Activated CD4-positive, alpha-beta memory T cell treated with anti-CD3 and anti-CD28 coated beads for 36 hours (primary cell): ENCODE measurements at places on chromosomes 1 and 21. TPM values are rescaled to one million over a fixed set of nuclear protein-coding genes. Genes with fewer than 3 reads are reported as not detected.

DNA sequence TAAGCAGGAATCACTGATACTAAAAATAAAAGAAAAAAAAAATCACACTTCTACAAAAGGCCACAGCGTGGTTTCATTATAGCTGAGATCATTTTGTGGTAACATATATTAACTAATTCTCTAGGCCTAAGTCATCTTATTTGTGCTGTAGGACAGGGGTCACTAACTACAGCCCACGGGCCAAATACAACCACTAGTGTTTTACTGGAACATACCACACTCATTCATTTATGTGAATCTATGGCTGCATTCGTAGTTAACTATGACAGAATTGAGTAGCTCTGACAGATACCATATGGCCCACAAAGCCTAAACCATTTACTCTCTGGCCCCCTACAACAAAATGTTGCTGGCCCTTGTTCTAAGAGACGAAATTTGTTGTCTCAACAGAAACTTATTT lies 224.4 kb downstream of the VAV3 start:
- no peak for DNase-seq

Gene LRRC8C
- 36.4 TPM for total RNA-seq

DNA sequence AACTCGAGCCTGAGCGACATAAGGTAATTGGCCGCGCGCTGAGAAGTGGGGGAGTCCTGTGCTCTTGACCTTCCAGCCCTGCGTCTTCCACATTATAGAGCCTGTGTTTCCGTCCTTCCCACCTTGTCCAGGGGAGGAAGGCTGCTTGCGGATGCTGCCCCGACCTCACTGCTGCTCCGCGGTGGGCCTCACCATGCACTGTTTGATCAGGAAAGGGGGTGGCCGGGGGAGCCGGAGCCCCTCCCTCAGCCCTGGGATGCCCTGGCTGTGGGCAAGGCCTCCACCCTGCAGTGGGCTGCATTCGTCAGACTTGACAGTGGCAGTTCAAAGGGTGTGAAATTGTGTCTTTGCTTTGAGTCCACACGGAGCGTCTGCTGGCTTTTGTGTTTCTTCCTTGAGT lies 30.1 kb downstream of the PCNT start:
- DNase-seq, result no peak

- no peak for DNase-seq
Measured at GRCh38 chr1:190277107-190277506, 200.6 kb downstream of the BRINP3 start.

- DNase-seq, result no peak
Measured at GRCh38 chr1:248814351-248814750, 11.4 kb downstream of the SH3BP5L start.

DNA sequence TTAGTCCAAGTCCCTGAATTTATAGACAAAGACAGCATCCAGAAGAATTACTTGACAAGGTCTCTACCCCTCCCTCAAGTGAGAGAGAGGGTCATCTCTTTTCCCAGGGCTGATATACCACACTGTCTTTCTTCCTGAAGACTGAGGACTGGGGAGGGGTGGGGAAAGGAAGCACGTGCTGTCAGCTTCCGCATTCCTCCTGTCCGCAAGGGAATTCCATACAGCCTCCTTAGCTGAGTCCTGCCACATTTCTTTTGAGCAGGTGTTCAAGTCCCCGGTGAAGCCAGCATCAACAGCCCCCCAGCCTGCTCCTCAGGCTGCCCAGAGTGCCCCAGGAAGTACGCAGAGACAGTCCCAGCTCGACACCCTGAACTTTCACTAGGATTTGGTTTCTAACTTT lies 34.2 kb downstream of the PCAT6 start:
- no peak for DNase-seq

Gene LY9
- 4.8 TPM for total RNA-seq

Gene ALPL
- not detected for total RNA-seq

DNA sequence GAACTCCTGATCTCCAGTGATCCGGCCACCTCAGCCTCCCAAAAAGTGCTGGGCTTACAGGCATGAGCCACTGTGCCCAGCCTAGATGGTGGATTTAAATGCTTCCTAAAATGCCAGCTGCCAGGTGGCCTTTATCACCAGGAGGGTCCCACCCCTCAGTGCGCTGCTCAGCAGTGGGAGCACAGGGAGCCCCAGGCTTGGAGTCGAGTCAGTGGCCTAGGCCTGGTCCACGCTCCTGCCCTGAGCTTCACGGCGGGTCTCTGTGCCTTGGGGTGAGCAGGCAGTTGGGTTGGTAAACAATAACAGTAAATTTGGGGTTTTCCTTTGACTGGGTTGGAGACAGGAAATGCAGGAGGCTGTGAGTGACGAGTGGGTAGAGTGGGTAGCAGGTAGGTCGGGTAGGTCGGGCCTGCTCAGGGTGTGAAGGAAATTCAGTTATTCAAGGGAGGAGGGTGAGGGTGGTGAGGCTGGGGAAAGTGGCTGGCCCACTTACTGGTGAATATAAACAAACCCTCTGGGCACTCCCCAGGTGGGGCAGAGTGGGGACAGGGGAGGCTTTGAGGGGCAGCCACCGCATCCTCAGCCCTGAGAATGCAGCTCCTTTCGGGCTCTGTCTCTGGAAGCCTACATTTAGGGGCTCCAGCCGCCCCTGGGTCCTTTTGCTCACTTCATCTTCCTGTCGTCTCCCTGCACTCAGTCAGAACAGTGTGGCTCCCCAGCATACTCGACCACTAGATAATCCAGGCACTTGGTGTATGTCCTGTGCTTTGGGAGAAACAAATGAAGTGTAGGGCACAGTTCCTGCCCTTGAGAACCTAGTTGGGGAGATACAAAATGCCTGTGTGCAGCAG lies 33.5 kb upstream of the IL19 start:
- DNase-seq, result peak; percentile 62

GRCh38 chr1:69123486-69123885 lies 444.2 kb upstream of the LRRC7 start:
- no peak for DNase-seq

- DNase-seq, result no peak
Measured at GRCh38 chr1:85330214-85330631, 53.8 kb upstream of the BCL10 start.

DNA sequence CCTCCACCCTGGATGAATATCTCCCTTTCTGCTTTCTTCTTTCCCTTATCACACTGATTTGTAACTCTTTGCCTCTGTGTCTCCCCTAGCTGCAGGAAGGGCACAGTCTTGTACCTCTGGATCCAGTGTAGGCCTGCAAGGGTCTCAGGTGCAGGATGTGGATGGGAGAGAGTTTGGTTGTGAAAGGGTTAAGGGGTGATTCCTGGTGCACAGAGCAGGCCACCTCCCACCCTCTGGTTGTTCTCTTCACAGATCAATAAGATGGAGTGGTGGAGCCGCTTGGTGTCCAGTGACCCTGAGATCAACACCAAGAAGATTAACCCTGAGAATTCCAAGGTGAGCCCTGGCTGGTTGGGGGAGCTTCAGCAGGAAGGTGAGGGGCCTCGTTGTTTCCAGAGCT lies 15.1 kb downstream of the KDF1 start:
- no peak for DNase-seq

DNA sequence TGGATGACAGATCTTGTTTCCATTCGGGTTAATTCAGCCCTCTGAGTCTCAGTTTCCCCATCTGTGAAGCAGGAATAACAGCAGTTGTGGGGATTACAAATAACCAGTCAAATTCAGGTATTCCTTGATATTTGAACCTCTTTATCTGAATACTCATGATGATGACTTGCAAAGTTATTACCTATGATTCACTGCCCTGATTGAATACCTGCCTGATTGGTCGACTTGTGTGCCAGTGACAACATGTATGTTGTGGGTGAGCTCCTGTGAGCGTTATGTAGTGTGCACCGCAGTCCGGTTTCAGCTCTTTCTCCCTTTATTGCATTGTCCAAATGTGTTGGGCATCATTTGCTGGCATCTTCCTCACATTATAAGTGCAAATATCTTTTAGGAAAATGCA lies 9.5 kb upstream of the TMEM61 start:
- no peak for DNase-seq

Gene HES3
- total RNA-seq, result not detected

DNA sequence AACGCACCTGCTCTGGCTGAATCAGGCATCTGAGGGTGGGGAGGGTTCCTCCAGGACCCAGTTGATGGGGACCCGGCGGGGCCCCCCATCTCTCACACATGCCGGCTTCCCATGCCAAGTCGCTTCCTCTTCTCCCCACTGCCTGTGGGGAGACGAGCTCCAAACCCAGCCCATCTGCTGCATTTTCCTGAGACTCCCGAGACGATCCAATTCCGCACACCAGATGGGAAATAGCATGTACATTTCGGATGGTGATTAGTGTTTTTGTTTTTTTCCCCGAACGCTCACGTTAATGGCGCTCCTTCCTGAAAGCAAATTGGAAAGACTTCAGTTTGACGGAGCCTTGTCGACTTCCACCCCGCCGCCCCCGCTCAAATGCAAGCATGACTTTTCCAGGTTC lies 13.2 kb upstream of the GRIK3 start:
- no peak for DNase-seq

DNA sequence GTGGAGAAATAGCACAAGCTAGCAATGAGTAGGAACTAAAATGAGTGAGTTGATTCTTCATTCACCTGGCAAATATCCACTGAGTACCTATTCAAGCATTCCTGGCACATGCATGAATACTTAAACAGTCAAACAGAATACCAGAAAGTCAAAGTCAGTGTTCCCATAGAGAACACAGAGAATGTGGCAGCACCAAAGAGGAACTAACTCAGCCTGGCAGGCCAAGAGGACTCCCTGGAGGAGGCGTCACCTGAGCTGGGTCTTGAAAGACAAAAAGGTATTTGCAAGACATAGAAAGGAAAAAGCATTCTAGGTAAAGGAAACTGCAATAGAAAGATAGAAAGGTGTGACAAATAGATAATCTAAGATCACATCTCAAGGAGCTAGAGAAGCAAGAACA lies 49.7 kb downstream of the DMRTA2 start:
- no peak for DNase-seq

- DNase-seq, result no peak
Measured at GRCh38 chr1:225580238-225581099, 72.5 kb downstream of the ENAH start.

Gene OR10J1
- total RNA-seq, result not detected

- DNase-seq, result no peak
Measured at GRCh38 chr1:244197851-244198375, 146.8 kb downstream of the ZBTB18 start.

Gene RGS18
- total RNA-seq, result 0.19 TPM

Gene MPZ
- total RNA-seq, result 3.7 TPM

Gene WNT2B
- 0.15 TPM for total RNA-seq

DNA sequence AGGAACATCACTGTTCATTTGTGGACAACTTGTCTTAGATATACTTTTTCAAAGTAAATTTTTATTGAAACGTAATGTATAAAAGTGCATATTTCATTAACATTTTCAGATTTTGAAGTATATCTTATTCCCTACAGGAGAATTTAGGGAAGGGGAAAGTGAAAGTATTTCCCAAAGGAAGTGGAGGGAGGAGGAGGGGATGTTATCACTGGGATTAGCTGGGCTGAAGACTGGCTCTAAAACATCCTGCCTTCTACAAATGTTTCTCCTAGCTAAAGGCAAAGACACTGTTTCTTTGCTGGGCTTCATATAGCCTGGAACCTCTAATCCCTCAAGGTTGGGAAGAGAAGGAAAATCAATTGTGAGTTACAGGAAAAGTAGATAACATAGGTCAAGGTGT lies 7.1 kb upstream of the ZNF697 start:
- DNase-seq, result no peak

DNA sequence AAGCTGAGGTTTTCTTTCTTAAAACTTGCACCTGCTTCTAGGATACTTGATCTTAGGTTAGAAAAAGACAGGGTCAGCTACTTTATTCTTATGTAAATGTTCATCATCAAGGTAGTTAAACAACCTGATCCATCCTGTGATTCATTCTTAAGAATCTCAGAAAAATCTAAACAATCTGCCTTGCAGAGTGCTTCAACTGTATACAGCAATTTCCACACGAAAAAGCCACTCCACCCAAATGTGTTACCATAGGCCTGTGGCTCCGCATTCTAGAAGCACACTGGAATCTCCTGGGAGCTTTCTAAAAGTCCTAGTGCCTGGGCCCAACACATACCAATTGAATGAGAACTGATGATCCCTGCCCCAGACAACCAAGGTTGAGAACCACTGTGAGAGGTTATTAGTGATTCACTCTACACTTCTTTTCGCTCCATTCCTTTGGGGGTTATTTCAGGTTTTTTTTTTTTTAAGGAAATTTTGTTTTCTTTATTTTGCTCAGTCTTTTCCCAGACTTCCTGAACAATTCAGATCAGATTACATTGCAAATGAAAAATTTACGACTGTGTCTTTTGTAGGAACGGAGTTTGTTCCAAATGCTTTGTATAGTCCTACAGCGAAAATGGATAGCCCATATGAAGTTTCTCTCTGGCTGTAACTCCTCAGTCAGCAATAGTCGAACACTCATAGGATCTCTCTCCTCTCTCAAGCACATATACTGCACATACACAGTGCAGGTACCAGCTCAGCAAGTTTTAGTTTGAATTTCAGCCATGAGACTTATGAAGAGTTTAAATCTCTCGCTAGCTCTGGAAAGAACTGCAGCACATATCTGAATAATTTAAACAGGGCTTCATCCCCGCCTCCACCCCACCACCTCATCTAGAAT lies 16.1 kb downstream of the SMYD2 start:
- DNase-seq, result no peak

- DNase-seq, result no peak
Measured at GRCh38 chr1:231036416-231036815, 3.6 kb downstream of the FAM89A start.

GRCh38 chr1:20080441-20081352 lies 10.7 kb downstream of the PLA2G5 start:
- peak; percentile 13 for DNase-seq

GRCh38 chr1:93328809-93329760 lies 16.6 kb upstream of the DR1 start:
- DNase-seq, result no peak
